ELR (cell line): ENCODE measurements at places on chromosomes 4 and X.

DNA sequence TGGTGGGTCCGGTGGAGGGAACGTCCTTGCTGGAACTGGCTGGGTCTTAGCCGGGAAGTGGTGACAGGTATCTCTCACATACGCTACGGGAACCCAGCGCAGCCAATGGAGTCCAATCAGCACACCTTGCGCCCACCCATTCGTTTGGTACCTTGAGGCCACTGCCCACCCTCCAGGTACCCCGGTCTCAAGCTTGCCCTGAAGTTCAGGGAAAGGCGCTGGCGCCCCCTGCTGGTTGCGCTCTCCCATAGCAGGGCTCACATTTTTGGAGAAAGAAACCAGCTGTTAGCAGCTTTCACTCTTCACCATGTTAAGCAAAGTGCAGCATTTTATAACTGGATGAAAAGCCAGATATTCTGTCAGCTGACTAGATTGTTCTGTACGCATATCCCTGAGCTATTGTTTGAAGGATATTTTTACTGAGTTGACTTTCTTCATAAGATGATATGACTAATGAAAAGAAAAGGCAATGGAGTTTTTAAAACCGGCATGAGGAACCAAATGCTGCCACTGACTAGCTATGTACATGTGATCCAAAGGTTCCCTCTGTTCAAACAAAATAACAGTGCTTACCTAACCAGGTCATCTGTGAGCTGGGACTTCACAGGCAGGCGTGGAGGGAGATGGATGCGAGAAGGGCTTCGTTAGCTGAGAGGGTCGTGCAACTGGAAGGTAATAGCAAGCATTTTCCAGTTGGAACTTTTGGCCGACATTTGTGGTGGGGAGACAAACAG is 43.7 kb downstream of the OTOP1 start:
- peak; percentile 19 for DNase-seq

- no peak for DNase-seq
Measured at GRCh38 chr4:76300012-76300411, 6.5 kb upstream of the STBD1 start.

DNA sequence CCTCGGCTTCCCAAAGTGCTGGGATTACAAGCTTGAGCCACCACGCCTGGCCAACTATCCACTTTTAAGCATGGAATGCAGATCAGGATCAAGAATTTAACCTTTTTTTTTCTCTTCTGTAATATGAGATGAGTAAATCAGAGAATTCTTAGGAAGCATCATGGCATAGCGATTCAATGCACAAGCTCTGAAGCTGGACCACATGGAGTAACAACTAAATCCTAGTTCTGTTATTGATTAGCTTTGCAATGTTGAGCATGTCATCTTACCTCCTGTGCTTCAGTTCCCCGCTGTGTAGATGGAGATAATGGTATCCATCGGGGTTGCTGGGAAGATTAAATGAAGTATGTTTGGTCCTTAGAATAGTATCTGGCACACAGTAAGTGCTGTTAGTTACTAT is 1.9 kb upstream of the SNX25 start:
- no peak for DNase-seq

GRCh38 chr4:10461850-10462400 is 4.7 kb upstream of the ZNF518B start:
- DNase-seq, result no peak

GRCh38 chr4:85688055-85688740 is 213.2 kb downstream of the ARHGAP24 start:
- DNase-seq, result no peak

DNA sequence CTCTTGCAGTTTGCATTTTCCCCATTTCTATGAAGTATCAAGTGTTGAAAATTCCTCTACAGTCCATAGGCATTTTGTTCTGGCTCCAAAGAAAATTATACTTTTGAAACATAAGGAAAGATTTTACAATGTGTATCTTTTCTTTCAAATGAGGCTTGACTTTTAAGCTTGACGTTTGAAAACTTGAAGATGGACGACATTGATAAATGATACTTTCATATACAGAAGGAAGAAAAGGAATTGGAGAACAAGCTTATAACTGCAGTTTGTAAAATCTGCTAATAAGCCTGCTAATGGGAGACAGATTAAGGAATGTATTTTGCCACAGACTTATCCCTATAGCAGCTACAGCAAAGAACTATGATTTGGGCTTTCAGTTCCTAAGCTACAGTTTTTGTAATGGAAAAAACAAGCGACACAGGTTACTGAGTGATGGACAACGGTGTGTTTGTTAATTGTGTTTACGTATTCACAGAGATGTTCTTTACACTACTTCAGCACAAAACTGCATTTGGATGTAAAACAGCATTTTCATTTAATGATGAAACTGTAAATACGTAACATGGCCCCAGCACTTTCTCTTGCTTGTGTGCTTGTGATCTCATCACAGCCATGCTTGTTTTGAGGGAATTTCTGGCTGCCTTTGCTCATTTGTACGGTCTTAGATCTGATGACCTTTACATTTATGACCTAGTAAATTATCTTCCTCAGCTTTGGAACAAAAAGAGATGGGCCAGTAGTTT is 83.2 kb upstream of the FAT1 start:
- DNase-seq, result no peak

DNA sequence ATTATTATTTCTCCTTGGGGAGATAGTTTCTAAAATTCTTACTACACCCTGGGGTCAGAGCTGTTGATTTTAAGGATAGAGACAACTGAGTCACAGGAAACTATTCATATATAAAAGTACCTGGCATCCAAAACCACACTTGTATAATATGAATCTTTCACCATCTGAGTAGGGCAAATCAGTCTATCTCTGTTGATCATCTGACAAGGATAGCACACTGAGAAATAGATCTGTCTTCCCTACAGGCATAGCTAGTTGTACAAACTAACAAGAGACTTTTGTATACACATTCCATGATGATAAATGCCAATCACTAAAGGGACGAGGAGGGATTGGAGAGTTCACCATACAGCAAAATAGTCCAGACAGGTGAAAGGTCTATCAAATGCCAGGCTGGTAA is 30.0 kb downstream of the PKD2 start:
- no peak for DNase-seq

- DNase-seq, result no peak
Measured at GRCh38 chrX:43373032-43373431, 283.1 kb upstream of the MAOA start.

DNA sequence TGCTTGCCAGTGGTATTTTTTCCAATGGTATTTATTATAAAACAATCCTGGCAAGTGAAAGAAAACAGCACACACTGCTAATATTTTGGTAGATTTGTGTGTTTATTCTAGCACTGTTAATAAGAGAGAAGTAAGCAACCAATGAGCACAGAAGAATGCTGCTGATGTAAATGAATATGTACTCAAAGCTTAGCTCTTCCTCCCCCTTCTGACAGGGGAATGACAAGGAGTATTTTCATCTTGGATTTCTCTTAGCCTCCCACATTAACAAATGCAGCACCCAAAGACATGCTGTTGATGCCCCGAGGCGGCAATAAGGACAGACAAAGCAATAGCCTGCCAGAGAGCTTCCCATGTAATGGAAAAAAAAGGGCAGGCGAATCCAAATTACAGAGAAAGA is 18.6 kb downstream of the ARHGAP6 start:
- DNase-seq, result no peak

GRCh38 chr4:52842792-52843191 is 19.3 kb upstream of the RASL11B start:
- DNase-seq, result no peak

- DNase-seq, result no peak
Measured at GRCh38 chrX:31747411-31747810, 675.6 kb upstream of the FTHL17 start.

GRCh38 chr4:153486281-153487151 is 20.4 kb downstream of the TMEM131L start:
- DNase-seq, result peak; percentile 89

DNA sequence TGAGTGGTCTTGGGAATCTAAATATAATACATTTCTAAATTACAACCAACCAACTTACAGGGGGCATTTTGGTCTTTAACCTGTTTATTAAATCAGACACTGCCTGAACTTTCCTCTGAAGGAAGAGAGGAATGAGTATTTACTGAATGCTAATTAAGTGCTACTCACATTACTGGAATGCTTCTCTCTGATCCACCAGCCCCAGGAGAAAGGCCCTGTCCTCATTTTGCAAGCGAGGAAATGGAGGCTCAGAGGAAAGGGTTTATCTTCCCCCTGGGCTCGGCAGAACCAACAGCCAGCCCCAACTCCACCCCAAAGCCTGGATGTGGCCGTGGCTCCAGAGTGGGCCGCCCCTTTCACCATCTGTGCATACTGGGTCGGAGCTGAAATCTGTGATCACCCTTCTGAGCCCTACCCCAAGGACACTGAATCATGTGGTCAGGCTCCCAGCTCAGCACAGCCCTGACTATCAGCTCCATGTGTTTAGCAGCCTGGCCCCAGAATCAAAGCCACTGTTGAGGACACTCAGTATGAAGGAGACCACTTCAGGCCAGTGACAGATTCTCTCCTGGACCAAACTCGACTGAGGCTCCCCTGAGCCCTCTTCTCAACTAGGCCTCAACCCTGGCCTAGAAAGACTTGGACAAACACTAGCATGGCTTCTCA is 56.7 kb upstream of the ENPP6 start:
- peak; percentile 44 for DNase-seq

DNA sequence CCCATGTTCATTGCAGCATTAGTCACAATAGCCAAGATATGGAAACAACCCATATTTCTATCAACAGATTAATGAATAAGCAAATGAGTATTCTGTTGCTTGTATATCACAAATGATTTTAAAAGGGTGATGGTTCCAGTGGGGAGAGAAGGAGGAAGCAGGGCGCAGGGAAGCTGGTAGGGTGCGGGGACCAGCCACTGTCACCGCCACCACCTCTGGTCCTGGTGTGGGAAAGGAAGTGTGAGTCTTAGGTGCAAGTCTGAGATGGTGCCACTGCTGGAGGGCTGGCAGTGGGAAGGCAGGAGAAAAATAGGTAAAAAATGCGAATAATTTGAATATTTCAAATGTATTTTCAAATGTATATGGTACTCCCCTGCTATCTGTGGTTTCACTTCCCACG is 286.8 kb upstream of the DDX53 start:
- no peak for DNase-seq

DNA sequence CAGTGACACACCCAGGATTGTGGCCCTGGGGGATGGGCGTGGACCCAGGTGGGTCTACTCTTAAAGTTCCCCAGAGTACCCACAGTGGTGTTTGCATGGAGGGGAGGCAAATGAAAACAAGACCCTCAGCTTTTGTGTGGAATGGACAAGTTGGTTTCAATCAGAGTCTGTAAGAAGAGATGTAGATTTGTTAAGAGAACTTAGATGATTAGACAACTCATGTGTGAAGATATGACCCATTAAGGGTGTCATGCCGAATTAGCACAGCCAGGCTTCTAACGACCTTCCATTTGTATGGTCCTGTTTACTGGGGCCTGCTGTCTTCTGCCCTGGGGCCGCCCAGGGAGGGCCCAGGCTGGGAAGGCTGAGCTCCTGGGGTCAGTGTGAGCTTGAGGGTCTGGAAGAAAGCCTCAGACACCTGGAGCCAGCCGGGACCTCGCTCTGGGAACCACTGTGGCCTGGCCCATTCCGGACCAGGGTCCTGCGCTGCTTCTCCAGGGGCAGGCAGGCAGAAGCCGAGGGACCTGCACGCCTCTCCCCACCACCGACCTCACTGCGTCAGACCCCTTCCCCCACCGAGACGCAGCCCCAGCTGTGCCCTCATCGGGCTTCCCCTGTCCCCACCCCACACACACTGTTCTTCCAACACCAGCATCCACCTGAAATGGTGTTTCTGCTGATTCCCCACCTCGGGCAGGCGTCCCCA is 20.4 kb downstream of the UVSSA start:
- no peak for DNase-seq

GRCh38 chr4:820230-821172 is 5.4 kb downstream of the CPLX1 start:
- no peak for DNase-seq

GRCh38 chr4:85452058-85452731 is 22.8 kb upstream of the ARHGAP24 start:
- DNase-seq, result no peak

- DNase-seq, result peak; percentile 92
Measured at GRCh38 chrX:110286106-110286505, 31.8 kb downstream of the AMMECR1 start.

GRCh38 chr4:172628263-172628662 is 540.3 kb upstream of the GALNT7 start:
- no peak for DNase-seq

DNA sequence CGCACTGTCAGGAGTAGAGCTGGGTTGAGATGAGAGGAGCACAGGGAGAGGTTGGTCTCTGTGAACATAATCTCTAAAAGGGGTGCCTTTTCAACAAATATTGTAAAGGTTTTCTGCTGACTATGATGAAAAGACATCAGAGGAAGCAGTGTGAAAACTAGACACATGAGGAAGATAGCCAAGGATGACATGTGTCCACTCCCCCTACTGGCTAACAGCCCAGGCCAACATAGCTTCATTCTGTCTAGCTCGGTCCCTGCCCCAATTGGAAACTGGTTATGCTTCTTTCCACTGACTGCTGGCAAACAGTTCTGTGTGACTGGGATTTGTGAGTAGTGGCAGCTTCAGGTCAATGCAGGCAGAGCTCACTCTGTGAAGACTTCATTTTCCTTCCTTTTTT is 115.4 kb upstream of the ESX1 start:
- DNase-seq, result peak; percentile 37

DNA sequence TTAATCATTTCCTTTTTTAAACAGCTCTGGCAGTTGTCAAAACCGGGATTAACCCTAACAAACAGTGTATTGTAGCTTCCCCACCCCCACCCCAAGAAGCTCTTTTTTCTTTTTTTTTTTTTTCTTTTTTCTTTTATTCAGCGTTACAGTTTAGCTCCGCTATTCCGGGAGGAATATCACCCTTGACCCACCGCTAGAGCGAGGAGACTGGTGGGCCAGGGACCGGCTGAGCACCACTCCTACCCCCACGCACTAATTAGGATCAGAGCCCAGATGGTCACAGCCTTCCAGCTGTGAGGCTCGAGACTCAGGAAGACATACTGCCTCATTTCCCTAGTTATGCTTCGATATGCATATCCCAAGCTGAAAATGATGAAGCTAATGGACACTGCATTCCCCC is 2.0 kb downstream of the PARM1 start:
- DNase-seq, result no peak

GRCh38 chr4:38128478-38129459 is 168.6 kb downstream of the PTTG2 start:
- peak; percentile 54 for DNase-seq

- no peak for DNase-seq
Measured at GRCh38 chr4:40427128-40427527, 92.0 kb downstream of the CHRNA9 start.

GRCh38 chr4:108383157-108383556 is 214.4 kb upstream of the LEF1 start:
- no peak for DNase-seq

GRCh38 chr4:40482985-40483647 is 146.5 kb downstream of the RBM47 start:
- DNase-seq, result no peak

DNA sequence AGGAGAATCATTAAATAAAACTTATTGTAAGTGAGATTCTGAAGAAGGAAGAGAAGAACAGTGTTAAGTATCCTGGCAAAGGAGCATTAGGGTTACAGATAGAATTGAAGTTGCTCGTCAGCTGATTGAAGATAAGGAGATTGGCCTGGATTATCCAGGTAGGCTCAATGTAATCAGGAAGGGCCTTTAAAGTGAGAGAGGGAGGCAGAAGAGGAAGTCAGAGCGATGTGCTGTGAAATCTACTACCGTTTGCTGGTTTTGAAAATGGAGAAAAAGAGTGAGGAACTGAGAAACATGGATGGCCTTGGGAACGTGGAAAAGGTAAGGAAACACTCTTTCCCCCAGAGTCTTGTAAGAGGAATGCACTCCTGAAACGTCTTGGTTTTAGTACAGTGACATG is 245.7 kb downstream of the ANTXR2 start:
- no peak for DNase-seq
